ENCODE measurements at places on chromosomes 2 and 18.

DNA sequence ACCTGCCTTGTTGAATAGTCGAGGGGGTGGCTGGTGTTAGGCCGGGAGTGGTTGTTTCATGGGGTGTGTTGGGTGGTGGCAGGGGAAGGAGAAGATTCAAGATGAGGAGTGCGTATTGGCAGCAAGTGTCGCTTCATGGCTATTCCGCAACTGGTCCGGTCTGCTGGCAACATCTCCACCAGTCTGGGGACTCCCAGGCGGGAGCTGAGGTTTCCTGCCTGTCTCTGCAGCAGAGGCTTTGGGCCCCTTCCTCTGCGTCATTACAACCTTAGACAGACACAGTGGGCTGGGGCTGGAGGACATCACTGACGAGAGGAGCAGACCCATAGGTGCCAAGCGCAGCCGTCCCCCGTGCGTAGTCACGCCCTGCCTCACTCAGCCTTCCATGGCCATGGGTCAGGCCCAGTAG, 64.0 kb upstream of the MCFD2 start:
- DNase-seq, result no peak

- no peak for DNase-seq
Measured at GRCh38 chr2:197673606-197674005, 1.8 kb downstream of the RFTN2 start.

GRCh38 chr2:21423854-21424253, 300.1 kb downstream of the TDRD15 start:
- no peak for DNase-seq

DNA sequence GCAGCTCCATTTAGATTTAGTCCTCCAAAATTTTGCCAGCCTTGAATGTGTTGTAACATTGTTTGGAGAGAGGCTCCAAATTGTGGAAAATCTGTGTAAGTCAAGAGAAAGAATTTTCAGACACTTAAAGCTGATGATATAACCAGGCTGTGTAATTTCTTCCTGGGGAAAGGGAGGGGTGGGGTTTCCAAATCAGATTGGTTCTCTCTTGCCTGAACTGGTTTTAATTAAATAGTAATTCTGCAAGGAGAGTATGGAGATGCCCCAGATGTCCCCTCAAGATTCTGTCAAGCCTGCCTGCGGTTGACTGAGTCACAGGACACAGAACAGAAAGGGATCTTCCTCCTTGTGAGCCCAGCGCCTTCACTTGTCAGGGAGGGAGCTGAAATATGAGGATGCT, 54.5 kb downstream of the C18orf63 start:
- DNase-seq, result no peak

DNA sequence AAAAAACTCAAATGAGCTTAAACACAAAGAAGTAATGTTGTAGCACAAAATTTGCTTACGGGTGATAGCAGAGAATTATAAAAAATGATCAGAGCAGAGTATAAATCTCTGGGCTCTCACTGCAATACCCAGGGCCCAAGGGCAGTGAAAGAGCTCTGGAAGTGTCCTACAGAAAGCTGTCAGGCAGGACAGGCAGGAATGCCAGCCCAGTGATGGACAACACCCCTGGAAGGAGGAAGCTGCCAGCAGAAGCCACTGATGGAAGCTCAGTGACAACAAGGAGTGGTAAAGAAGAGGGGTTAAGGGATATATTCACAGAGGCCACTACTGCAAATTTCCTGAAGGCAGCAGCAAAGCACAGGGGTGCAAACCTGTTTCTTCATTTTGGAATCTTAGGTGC, 214.9 kb downstream of the L3MBTL4 start:
- DNase-seq, result no peak

GRCh38 chr2:33168922-33169321, 222.2 kb downstream of the LTBP1 start:
- no peak for DNase-seq

- no peak for DNase-seq
Measured at GRCh38 chr2:43406651-43407279, 180.4 kb upstream of the ZFP36L2 start.

GRCh38 chr2:25368660-25369059, 26.9 kb upstream of the DNMT3A start:
- DNase-seq, result no peak

- no peak for DNase-seq
Measured at GRCh38 chr18:50451100-50451842, 76.4 kb downstream of the SKA1 start.

- no peak for DNase-seq
Measured at GRCh38 chr2:74821177-74822126, 12.5 kb upstream of the HK2 start.

GRCh38 chr2:147845411-147845971, 662 bp downstream of the ACVR2A start:
- DNase-seq, result no peak

- no peak for DNase-seq
Measured at GRCh38 chr2:135745545-135745944, 3.9 kb downstream of the UBXN4 start.

DNA sequence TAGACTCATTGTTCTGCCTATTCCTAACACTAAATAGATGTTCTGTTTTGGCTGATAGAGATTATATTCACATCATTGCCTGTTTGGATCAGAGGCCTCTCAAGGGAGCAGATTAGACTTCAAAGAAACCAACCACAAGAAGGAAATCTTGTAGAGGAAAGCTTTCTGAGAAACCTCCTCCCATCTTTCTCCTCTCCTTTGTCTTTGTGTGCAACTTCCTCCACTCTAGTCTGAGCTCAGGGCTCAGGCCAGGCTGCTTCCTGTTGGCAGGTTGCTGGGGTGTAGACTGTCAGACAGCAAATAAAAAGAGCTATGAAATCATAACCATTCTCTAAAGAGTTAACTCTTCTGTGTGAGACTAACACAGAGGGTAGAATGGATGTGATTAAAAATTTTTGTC, 113.0 kb downstream of the TGFA start:
- DNase-seq, result no peak

DNA sequence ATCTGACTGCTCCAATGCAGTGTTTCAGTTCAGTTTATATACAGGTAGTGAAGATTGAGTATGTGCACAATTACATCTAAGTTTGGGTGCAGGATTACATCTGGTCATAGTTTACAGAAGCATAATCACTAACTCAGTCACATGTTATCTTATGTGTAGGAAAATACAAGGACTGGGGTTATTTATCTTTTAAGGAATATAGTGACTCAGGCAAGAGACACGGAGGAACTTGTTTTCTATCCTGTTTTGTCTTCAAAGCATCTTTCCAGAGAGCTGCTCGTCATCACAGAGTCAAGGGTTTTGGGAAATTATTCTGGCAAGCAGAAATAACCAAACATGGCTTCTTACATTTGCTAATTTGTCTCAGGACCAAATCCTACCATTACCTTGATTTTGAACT, 1371.5 kb upstream of the TMEFF2 start:
- no peak for DNase-seq

DNA sequence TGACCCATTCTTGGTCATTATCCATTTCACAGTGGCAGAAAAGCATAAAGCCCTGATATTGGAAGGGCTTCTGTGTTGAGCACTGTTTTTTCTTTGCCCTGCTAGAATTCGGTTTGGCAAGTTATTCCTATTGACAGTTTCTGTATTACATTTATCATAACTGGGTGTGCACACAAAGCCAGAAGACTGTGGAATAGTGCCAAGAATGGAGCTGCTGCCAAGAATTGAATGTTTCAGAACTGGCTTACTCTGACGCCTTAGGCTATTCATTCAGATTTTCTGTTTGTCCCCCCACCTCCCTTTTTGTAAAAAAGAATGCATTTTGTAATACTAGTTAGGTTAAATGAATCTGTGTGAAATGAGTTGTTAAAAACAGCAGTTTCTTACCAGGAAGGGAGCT, 12.7 kb downstream of the KDM3A start:
- no peak for DNase-seq

DNA sequence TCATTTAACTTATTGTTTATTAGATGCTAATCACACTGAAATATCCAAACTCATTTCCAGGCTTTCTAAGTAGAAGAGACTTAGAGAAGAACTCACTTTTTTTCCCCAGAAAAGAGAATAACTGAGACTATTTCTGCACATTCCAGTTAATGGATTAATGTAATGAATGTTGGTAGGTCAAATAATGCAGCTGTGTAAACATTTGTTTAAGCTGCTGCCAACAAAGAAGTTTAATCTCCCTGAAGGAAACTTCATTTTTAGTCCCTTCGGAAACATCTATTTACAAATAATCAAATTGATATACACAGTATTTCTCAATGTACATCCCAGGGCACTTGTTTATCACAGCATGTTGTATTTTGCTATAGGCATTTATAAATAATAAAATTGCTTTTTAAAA, 126.9 kb downstream of the KCNS3 start:
- DNase-seq, result no peak

DNA sequence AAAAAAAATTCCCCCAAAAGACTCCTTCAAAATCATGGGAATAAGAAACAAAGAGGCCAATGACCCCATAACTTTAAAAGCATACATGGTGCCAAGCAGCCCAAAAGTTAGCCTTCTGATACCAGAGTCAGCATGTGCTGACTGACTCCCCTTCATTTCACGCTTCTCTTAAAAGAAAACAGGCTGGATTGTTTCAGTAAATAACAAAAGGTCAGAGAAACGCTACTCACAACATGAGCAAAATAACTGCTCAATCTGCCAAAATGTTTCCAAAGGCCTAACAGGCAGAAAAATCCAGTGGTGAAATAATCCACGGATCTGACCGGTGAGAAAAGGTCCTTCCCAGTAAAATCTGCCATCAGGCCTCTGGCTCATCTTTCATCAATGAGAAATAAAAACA, 71.6 kb downstream of the BCL2 start:
- DNase-seq, result no peak

DNA sequence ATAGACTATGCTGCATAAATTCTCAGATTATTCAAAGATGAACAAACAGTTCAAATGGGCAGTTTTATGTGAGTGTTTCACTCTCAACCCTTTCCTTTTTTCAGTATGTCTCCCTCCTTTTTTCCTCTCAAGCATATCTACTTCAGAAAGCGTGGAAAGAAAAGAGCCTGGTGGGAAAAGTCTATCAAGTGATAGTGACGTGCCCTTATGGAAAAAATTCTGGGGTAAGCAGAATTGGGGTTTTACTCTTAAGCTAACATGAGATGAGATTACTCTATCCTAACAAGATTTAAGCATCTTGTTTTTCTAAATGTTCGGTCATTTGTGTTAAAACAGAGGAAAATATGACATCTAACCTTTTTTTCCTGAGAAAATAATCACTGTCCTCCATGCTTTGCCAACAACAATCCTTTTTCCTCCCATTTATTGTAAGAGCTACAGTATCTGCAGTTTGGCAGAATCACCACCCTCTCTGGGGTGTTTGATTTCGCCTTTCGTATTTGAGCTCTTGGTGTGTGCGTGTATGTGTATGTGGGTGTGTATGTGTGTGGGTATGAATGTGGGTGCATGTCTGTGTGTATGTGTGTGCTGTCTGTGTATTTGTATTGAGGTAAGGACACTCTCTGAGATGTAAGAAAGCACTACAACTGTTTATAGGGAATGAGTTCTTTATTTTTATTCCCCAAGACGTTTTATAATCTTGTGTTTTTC, 143.9 kb upstream of the L3MBTL4 start:
- DNase-seq, result no peak

GRCh38 chr2:188159484-188159883, 132.2 kb upstream of the GULP1 start:
- no peak for DNase-seq

GRCh38 chr18:41038071-41038470, 917.0 kb upstream of the PIK3C3 start:
- no peak for DNase-seq

DNA sequence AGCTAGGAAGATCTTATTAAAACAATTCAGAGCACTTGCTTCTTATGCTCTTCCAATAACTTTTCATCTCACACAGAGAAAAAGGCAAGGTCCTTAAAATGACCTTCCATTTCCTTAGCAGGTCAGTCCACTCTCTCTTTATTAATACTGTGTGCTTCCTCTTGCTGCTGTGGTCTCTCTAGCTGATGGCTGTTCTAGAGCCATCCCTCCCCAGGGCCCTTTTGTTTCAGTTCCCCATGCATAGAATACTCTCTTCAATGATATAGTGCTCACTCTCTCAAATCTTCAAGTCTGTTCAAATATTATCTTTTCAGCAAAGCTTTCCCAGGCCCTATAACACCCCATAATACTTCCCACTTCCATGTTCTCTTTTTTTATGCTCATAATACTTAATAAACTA, 469.3 kb downstream of the METTL4 start:
- DNase-seq, result no peak

GRCh38 chr2:33373986-33374385, 102.5 kb upstream of the RASGRP3 start:
- DNase-seq, result no peak

DNA sequence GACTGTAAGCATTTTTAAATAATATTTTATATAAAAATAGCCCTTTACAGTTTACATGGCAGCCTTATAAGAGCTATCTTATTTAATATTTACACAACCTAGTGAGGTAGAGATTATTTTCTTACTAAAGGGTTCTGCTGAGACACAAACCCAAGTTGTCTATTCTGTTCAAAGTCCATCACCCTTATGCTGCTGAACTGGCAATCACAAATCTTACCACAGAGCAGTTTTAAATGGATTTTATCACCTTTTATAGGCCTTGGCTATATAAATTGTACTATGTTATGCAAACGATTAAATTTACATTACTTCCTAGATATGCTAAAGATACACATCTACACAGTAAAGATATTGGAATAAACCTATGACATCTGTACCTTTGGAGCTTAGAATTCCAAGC, 40.7 kb downstream of the RBM45 start:
- no peak for DNase-seq

DNA sequence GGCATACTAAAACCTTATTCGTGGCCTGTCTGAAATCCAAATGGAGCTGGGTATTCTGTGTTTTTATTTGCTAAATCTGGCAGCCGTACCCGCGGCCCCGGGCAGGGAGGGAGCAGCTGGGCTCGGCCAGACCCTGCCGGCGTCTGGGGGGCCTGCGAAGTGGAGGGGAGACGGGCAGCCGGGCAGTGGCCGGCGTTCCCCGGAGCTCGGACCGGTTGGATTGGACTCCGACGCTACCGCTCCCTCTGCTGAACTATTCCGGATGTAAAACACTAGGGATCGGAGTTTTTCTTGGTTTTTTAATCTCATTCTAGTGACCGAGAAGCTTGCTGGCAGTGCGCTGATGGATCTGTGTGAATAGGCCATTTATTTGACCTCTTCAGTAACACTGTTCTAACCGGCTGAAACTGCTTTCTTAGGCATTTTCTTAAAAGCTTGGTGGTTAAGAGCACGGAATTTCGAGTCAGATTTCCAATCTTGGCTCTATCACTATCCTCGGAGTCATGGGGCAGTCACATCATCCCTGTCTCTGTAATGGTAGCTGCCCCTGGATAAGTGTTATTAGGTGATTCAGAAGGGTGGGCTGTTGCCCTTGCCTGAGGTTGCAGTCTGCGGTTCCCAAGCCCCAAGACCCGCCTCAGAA, 694 bp downstream of the UNC50 start:
- DNase-seq, result no peak

DNA sequence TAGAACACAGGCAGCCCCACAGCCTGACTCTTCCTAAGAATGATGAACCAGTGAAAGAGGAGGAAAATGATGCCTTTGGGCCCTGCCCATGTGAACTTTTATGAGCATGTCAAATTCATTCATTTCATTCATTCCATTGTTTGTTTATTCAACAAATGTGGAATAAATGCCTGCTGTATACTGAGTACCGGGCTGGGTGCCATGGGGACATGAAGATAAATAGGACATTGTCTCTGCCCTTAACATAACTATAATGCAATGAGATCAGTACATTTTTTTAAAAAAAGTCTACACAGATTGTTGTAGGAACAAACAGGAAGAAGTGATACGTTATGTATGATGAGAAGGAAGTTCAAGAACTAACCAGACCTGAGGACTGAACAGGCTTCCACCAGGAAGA, 14.7 kb downstream of the MREG start:
- DNase-seq, result no peak

- no peak for DNase-seq
Measured at GRCh38 chr2:167424803-167425755, 536.8 kb downstream of the XIRP2 start.

GRCh38 chr18:35334821-35335220, 9.4 kb downstream of the ZNF24 start:
- no peak for DNase-seq

Data from stimulated activated CD8-positive, alpha-beta memory T cell treated with anti-CD3 and anti-CD28 coated beads, Interleukin-15, amount 100 ng/mL, for 24 hours (primary cell).